Spleen (tissue), 13 donors: ENCODE measurements at places on chromosomes 12 and 14. TPM values are rescaled to one million over a fixed set of nuclear protein-coding genes. Genes with fewer than 3 reads are reported as not detected.
A peak's percentile ranks its signal among the peaks of the same experiment; 100 is the strongest.

OTOGL gene
- total RNA-seq, result 0.16 TPM

DNA sequence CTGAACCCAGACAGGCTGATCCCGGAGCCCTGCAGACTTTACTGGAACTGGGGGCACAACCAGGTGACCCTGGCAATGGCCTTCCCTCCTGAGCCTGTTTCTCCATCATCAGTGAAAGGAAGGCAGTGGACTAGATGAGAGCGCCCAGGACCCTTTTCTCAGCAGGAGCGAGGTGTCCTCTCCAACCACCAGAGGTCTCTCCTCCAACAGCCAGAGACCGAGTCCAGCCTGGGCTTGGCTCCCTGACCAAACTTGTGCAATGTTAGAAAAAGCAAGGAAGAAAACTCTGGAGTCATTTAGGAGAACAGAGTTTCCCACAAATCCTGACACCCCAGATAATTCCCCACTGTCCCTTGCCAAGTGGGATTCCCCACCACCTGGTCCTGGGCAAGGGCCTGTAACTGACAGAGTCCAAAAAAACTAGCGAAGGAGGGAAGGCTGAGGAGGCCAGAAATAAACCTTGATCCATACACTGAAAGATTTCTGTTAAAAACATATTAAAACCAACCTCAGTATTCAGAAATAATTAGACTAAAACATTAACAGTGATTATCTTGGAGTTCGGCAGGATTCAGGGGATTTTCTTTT is 9.0 kb downstream of the RPS6KL1 start:
- no peak overlapping the region for H3K4me3 ChIP-seq
- no peaks in the 10 kb centered on the region for H3K27me3 ChIP-seq
- no peak overlapping the region for H3K27ac ChIP-seq
- H3K4me1 ChIP-seq, result no peaks in the 10 kb centered on the region

CAPRIN2 gene
- 31.5 TPM for total RNA-seq

KRT75 gene
- not detected for total RNA-seq

DNA sequence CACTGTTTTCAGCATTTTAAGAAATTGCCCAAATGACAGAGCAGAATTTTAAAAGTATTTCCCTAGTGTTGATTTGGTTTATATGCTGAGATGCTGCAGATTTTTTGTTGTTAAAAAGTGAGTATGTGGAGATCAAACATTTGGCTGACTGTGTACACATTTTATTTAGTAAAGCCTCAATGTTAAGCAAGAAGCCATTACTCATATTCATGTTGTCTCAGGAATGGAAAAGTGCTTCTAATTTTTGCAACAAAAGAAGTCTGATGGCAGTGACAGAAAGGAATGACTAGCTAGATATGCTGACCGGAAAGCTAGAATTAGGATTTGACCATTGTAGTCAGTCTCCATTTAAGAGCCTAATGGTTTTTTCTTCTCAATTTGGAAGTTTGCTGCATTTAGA is 22.5 kb downstream of the SLC38A6 start:
- no peaks in the 10 kb centered on the region for H3K4me1 ChIP-seq
- DNase-seq, result no peak
- no peaks in the 10 kb centered on the region for H3K27me3 ChIP-seq
- peaks cover 15% of the 10 kb centered on the region for H3K36me3 ChIP-seq

ANKRD33 gene
- total RNA-seq, result not detected

DNA sequence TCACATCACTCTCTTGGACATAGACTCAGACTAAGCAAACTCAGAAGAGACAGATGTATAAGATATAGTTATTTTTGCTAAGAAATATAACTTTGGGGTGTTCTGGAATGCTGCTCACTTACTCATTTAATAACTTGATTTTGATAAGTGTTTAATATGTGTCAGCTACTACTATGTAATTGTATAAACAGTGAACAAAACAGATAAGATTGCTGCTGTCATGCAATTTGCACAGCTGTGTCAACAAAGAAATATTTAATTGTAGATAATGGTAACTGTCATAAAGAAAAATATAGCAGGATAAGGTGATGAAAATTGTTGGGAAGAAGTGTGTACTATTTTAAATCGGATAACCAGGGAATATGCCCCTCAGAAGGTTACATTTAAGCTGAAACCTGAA is 84.1 kb upstream of the ZDHHC17 start:
- no peak overlapping the region for H3K4me3 ChIP-seq
- peaks cover under 1% of the 10 kb centered on the region for H3K4me1 ChIP-seq
- H3K27me3 ChIP-seq, result no peaks in the 10 kb centered on the region
- H3K36me3 ChIP-seq, result no peaks in the 10 kb centered on the region
- no peak for DNase-seq
- no peak overlapping the region for H3K27ac ChIP-seq

DNA sequence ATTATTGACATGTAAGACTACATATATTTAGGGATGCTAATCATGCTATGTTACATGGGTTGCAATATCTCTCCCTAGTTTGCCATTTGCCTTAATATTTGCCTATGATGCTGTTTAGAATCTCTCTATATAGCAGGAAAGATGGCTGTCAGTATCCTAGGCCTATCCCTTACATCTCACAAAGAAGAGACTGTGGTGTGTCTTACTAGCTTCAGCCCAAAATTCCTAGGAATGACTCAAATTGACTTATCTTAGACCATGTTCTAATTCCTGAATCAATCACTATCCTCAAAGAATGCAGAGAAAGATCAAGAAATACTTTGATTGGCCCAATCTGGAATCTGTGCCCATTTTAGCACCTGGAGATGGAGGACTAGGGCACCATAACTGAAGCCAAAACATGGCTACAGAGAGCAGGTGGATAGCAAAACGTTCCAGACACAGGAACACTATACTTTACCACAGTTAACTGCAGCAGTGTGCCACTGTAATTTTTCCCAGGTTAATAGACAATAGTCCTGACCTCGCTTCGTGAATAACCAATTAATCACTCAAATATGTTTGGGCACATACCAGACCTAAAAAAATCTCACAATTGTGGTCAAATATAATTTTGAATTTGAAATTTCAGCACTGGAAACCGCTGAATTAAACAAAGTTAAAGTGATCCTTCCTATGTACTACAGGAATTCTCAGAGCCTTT is 32.7 kb upstream of the GLIPR1 start:
- no peaks in the 10 kb centered on the region for H3K27me3 ChIP-seq
- H3K27ac ChIP-seq, result no peak overlapping the region
- DNase-seq, result no peak
- no peaks in the 10 kb centered on the region for H3K36me3 ChIP-seq

DNA sequence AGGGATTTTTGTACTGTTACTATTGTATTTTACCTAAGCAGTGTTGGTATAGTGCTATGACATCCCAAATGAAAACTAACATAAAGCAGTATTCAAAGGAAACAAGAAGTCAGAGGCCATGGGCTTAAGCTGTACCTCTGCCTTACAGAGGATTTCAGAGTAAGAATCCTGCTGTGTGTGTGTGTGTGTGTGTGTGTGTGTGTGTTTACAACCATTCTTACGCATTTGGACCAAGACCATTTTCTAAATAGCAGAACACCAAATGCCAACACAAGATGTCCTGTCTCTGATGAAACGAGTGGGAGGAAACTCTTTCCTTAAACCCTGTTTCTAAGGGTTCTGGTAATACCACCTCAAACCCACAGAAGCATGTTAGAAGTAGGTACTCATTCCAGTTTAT is 64.4 kb downstream of the PPP1R36 start:
- peaks cover 14% of the 10 kb centered on the region for H3K4me1 ChIP-seq
- no peak overlapping the region for H3K4me3 ChIP-seq
- H3K36me3 ChIP-seq, result no peaks in the 10 kb centered on the region
- H3K27me3 ChIP-seq, result no peaks in the 10 kb centered on the region
- no peak for DNase-seq

GPRC5D gene
- total RNA-seq, result not detected

GRCh38 chr12:105060715-105061378 is 23.4 kb downstream of the ALDH1L2 start:
- H3K27ac ChIP-seq, result no peak overlapping the region
- no peaks in the 10 kb centered on the region for H3K36me3 ChIP-seq
- H3K27me3 ChIP-seq, result no peaks in the 10 kb centered on the region
- no peaks in the 10 kb centered on the region for H3K4me1 ChIP-seq

GRCh38 chr14:59097681-59098080 is 90.8 kb upstream of the DAAM1 start:
- no peak overlapping the region for H3K4me3 ChIP-seq
- peaks cover 11% of the 10 kb centered on the region for H3K27me3 ChIP-seq
- H3K27ac ChIP-seq, result no peak overlapping the region
- H3K4me1 ChIP-seq, result no peaks in the 10 kb centered on the region
- no peaks in the 10 kb centered on the region for H3K36me3 ChIP-seq
- DNase-seq, result no peak

MTHFD1 gene
- 30.5 TPM for total RNA-seq

GRCh38 chr14:73402579-73402978 is 55.8 kb downstream of the NUMB start:
- DNase-seq, result no peak
- H3K36me3 ChIP-seq, result no peaks in the 10 kb centered on the region
- H3K4me1 ChIP-seq, result peaks cover 54% of the 10 kb centered on the region
- H3K4me3 ChIP-seq, result no peak overlapping the region

TCL1A gene
- total RNA-seq, result 28.0 TPM

INHBC gene
- not detected for total RNA-seq

C12orf60 gene
- total RNA-seq, result 1.0 TPM

DNA sequence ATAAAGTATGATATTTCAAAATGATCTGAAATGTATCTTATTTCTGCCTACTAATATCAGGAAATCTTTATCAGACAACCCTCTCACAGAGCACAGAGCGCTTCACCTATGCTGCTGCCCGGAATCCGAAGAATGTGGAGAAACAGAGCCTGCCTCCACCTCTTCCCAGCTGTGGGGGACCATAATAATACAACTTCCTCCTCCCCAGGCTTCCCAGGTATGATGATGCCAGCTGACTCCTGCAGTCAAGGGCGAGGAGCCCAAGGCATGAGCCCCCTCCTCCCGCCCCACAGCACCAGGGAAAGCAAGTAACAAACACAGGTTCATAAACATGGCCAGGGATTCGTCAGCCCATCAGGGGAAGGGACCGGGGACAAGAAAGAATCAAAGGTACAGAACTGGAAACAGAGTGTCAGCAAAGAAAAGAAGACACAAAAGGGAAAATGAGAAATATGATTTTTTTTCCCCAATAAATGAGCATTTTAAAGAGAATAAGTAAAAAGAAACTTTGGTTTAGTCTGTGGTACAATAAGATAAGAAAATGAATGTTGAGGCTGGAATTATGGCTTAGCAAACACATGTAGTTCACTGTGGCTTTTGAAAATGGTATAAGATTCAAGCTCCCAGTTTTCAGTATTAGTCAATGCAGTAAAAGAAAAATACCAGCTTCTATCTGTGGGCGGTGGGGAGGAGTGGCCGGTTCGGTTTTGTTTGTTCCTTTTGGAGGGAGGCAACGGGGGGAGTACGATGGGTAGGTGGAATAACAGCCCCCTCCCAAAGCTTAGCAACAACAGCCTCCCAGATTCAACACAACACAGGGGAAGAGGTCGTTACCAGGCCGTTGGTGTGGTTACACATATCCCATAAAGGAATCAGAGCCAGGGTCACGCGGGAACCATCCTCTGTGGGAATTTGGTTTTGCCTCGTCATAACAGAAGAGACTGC is 68.3 kb downstream of the SETD3 start:
- H3K4me1 ChIP-seq, result peaks cover 16% of the 10 kb centered on the region
- peaks cover 35% of the 10 kb centered on the region for H3K36me3 ChIP-seq
- H3K27me3 ChIP-seq, result no peaks in the 10 kb centered on the region
- no peak for DNase-seq
- no peak overlapping the region for H3K27ac ChIP-seq

DNA sequence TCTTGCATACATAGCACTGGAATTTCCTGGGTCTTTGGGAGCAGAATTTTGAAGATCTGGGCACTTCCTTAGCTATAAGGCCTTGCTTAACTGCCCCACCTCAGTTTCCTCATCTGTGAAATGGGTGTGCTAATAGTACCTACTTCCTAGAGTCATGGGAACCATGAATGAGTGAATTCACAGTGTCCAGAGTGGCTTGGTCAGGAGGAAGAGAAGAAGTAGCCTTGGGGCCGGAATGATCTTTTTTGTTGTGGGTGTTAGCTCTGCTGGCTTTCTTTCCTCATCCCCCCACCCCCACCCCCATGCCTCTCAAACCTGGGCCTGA is 2.4 kb downstream of the SH2B3 start:
- peak overlapping the region; percentile 88 for H3K4me3 ChIP-seq
- peaks cover 92% of the 10 kb centered on the region for H3K4me1 ChIP-seq
- H3K27me3 ChIP-seq, result no peaks in the 10 kb centered on the region
- no peaks in the 10 kb centered on the region for H3K36me3 ChIP-seq
- H3K27ac ChIP-seq, result peak overlapping the region; percentile 98

DNA sequence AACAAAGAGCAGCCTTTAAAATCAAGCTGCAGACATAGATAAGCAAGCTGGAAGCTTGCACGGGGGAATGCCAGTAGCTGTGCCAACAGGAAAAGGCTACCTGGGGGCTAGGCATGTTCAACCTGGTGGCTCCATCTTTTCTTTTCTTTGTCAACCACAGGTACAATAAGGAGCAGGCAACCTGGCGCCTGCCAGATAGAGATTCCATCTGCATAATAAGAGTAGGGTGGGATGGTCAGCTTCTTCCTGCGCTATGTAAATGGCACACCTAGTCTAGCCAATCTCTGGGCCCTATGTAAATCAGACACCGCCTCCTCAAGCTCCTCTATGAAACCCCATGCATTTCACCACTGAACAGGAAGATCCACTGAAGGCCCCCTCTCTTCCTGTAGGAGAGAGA is 87.4 kb upstream of the PKP2 start:
- no peak for DNase-seq
- no peak overlapping the region for H3K4me3 ChIP-seq
- H3K27ac ChIP-seq, result no peak overlapping the region
- no peaks in the 10 kb centered on the region for H3K27me3 ChIP-seq
- no peaks in the 10 kb centered on the region for H3K4me1 ChIP-seq

TUNAR gene
- not detected for total RNA-seq

DNA sequence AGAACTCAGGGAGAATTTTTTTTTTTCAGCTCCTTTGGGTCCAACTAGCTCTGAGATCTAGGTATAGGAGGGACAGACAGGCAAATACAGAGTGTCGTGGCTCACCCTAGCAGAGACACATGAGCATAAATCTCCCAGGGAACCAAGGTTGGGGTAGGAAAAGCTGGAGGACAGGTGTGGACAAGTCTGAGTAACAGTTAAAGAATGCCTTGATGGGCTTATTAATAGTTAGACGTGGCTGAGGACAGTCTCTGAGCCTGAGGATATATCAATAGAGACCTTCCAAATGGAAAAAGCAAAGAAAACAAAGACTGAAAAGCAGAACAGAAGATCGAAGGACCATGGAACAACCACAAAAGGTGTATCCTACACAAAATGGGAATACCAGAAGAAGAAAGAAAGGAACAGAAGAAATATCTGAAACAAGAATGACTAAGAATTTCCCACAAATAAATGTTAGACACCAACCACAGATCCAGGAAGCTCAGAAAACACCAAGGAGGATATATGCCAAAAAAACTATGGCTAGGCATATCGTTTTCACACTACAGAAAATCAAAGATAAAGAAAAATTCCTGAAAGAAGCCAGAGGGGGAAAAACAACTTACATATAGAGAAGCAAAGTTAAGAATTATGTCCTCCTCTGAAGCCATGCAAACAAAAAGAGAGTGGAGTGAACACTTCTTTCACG is 80.9 kb downstream of the PTPRB start:
- H3K27ac ChIP-seq, result no peak overlapping the region
- H3K27me3 ChIP-seq, result no peaks in the 10 kb centered on the region
- H3K4me3 ChIP-seq, result no peak overlapping the region
- H3K36me3 ChIP-seq, result peaks cover 31% of the 10 kb centered on the region
- DNase-seq, result no peak
